ENCODE measurements at places on chromosomes 11 and 22.

GRCh38 chr11:86291466-86292262 lies 10.4 kb upstream of the HIKESHI start:
- DNase-seq: peak; percentile 79

DNA sequence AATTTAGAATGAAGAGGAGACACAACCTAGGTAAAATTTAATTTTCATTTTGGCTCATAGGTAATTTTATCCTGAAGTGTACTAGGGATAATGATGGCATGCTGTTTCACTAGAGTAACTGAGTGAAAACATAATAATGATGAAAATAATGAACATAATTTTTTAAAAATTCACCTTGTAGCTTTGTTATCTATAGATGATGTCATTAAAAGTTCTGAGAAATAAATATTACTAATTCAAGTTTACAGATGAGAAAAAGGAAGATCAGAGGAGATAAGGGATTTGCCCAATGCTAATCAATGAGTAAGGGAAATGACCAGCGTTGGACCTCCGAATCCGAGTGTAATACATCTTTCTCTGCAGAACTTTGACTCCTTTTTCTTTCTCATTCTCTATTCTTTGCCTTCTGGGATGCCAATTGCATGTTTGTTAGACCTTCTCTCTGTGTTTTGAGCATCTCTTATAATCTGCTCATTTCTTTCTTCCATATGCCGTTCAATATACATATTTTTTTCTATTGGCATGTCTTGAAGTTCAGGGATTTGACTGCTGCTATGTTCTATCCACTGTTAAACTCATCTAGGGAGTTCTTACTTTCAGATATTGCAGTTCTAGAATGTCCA lies 186.5 kb downstream of the SNX19 start:
- peak; percentile 23 for DNase-seq

DNA sequence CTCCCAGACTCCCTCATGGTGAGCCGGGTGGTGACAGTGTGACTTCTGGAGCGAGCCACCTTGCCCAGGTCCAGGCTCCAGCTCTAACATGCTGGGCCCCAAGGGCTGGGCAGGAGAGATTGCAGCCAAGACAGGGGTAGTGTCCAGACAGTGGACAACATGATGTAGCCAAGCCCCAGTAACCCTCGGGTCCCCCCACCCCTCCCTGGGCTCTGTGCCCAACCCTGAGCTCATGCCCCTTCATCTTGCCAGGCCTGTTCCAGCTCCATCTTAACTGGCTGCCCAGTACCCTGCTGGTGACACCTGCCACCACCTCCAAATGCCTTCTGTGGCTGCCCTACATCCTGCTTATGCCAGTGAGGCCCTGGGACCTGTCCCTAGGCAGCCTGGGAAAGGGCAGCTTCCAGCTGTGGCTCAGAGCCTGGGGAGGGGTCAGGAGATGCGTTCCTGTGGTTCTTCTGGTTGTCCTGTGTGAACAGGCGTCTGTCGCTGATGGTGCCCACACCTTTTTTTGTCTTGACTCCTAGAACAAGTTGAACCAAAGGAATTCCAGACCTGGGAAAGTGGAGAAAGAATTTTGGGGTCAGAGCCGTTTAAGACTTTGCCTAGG lies 12.5 kb upstream of the SYT12 start:
- no peak for DNase-seq

GRCh38 chr11:67317888-67318555 lies 14.7 kb downstream of the SSH3 start:
- peak; percentile 9 for DNase-seq

DNA sequence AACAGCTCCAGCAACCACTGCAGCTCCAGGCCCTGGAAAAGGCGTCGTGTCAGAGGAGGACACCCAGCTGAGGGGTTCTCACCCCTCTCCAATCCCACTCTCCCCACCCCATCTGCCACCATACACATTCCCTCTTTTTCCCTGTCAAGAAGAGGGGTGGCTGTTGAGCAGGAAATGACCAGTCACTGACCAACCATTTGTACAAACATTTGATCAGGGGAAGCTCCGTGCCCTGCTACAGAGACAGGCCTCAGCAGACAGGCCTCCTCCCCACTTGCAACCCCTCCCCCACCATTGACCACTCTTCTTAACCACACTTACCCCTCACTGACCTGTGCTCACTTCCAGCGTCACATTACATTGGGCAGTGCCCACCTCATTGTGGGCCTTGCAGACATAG lies 2.3 kb upstream of the VSIG2 start:
- no peak for DNase-seq

- DNase-seq: peak; percentile 69
These were observed 431 bp downstream of the KMT2A start for GRCh38 chr11:118436639-118437207.

DNA sequence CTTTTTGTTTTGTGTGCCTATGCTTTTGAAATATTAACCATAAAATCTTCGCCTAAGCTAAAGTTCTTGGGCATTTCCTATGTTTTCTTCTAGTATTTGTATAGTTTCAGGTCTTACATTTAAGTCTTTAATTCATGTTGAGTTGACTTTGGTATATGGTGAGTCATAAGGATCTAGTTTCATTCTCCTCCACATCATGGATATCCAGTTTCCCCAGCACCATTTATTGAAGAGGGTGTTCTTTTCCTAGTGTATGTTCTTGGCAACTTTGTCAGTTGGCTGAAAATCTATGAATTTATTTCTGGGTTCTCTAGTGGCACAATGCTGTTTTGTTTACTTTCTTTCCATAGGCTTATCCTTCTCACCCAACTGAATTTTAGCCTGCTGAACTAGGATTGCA lies 49.0 kb downstream of the CTSC start:
- no peak for DNase-seq

- DNase-seq: peak; percentile 16
These were observed 3.9 kb downstream of the MYEOV start for GRCh38 chr11:69297787-69298266.

GRCh38 chr22:44182588-44183286 lies 2.0 kb downstream of the PARVG start:
- no peak for DNase-seq

GRCh38 chr11:67295846-67296245 lies 6.7 kb downstream of the ANKRD13D start:
- peak; percentile 51 for DNase-seq

DNA sequence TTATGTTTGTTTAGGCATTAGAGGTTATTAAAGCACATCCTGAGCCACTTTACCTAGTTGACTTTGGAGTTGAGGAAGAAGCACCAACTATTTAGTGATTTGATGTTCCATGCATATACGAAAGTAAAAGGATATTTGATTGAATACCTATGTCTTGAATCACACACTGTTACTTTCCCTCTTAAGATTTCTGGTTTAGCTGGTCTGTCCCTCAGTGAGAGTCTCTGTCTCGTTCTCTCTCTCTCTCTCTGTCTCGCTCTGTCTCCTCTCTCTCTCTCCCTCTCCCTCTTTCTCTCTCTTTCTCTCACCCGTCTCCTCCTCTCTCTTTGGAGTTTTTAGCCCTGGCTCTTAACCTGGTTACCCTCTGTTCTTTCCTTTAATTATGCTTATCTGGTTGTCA lies 11.0 kb downstream of the CTNND1 start:
- DNase-seq: no peak

- DNase-seq: no peak
These were observed 42.6 kb downstream of the SLC22A12 start for GRCh38 chr11:64633555-64634159.

- peak; percentile 6 for DNase-seq
These were observed 113.5 kb downstream of the GUCY1A2 start for GRCh38 chr11:106904826-106905225.

GRCh38 chr11:113778111-113778910 lies 1.3 kb upstream of the CLDN25 start:
- DNase-seq: peak; percentile 83

DNA sequence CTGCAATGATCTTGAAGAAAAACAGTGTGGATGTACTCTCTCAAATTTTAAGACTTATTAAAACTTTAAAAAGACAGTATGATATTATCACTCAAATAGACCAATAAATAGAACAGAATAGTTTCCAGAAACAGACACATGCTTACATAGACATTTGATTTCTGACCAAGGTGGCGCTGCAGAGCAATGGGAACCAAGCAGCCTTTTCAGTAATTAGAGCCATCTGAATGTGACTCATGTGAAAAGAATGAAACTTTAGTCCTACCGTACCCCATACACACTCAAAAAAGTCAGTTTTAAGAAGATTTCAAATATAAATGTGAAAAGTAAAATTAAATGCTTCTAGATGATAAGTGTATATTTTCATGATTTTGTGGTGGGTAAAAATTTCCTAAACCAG lies 74.2 kb upstream of the MS4A8 start:
- peak; percentile 72 for DNase-seq

DNA sequence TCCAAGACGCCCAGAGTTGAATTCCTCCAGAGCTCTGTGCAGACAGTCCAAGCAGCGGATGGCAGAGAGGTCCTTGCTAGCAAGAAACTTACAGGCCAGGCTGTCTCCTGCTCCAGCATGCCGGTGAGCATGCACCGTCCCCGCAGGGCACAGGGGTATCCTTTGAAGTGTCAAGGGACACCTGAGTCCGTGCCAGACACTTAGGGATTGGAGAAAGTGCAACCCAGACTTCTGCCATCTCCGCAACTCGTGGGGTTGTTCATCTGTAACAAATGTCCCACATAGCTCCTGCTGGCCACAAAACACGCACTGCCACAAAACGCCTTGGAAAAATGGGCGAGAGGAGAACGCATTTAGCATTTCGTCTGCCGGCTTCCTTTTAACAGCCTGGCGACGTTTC lies 13.3 kb downstream of the TSPO start:
- peak; percentile 19 for DNase-seq

GRCh38 chr11:104151404-104152204 lies 12.3 kb downstream of the PDGFD start:
- peak; percentile 37 for DNase-seq
